ENCODE measurements at places on chromosomes 16 and 17.

DNA sequence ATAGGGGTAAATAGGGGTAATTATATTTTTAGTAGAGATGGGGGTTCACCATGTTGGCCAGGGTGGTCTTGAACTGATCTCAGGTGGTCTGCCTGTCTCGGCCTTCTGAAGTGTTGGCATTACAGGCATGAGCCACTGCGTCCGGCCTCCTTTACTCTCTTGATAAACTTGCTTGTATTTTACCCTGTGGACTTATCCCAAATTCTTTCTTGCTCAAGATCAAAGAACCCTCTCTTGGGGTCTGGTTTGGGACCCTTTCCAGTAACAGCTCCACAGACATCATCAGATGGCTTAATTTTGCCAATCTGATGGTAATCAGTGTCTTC is 5.6 kb upstream of the C1QTNF1 start:
- DNase-seq: no peak

- no peak for DNase-seq
These were observed 29.8 kb downstream of the GPATCH8 start for GRCh38 chr17:44473367-44473766.

- no peak for DNase-seq
These were observed 1060.6 kb upstream of the CDH8 start for GRCh38 chr16:63096857-63097256.

GRCh38 chr17:74151551-74152315 is 51.7 kb upstream of the RPL38 start:
- no peak for DNase-seq

DNA sequence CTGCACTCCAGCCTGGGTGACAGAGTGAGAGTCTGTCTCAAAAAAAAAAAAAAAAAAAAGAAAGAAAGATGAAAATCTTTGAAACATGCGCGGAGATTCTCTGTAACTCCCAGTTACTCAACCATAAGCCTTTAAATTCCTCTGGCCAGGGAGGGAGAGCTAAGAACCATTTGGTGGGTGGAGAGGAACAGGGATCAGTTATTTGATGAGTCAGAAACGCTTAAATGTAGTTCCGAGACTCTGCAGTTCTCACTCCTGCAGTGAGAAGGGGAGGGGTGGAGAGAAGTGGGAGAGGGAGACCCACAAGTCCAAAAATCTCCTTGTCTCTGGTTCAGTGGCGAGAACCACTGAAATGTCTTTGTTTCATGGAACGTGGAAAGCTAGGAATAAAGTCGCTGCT is 266.7 kb downstream of the SOX9 start:
- no peak for DNase-seq

GRCh38 chr17:69064476-69064875 is 3.7 kb upstream of the ABCA9 start:
- no peak for DNase-seq

GRCh38 chr17:48915459-48916282 is 7.5 kb downstream of the UBE2Z start:
- no peak for DNase-seq

DNA sequence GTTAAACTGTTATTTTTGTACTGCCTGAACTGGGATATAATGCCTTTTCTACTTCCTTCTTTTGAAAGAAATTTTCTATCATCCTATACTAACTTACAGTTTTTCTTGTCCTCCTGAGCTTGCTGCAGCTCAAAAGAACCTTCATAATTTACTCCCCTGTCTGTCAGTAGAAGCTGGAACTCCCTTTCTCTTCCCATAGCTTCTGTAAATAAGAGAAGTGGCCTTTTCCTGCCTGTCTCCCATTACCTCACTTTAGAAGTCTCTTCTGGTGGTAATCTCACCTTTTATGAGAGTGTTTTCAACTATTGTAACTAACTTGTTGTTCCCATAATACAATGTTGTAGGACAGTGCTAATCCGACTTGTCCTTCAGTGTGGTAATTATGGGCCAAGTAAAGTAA is 246.7 kb upstream of the TBX2 start:
- no peak for DNase-seq

GRCh38 chr16:66850115-66850815 is 6.1 kb downstream of the CA7 start:
- DNase-seq: no peak

DNA sequence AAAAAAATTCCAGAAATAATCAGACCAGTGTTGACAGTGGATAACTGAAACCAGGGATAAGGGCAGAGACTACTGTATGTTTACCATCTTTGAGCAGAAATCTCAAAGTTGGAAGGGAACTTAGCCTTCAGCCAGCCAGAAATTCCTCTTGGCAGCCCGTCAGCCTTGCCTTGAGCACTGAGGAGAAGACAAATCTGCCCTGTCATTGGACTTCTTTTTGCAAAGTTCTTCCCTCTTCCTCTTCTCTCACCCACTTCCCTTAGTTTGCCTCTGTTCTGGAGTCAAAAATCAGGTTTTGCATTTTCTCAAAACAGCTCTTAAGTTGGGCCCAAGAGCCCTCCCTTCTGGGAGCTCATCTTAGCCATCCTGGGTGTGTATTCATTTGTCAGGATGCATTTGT is 6.2 kb downstream of the TUFM start:
- DNase-seq: no peak

DNA sequence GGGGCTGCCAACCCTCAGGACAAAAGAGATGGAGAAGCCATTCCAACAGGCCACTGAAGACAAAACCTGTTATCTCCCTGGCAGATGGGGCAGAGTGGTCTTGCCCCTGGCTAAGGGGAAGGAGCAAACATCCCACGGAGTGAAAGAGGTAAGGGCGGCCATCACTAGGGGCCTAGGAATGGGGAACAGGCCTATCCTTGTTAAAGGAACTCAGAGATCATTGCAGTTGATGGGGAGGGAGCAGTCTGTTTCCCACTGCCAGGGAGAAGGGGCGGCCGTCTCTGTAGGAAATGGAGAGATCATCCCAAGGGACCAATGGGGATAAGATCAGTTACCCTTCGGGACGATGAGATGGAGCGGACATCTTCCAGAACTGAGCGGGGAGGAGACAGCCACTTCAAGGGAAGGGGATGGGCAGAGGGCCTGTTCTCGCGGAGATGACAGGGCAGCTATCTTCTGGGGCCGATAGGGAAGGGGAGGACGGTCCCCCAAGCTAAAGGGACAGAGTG is 581 bp upstream of the TMEM208 start:
- no peak for DNase-seq

DNA sequence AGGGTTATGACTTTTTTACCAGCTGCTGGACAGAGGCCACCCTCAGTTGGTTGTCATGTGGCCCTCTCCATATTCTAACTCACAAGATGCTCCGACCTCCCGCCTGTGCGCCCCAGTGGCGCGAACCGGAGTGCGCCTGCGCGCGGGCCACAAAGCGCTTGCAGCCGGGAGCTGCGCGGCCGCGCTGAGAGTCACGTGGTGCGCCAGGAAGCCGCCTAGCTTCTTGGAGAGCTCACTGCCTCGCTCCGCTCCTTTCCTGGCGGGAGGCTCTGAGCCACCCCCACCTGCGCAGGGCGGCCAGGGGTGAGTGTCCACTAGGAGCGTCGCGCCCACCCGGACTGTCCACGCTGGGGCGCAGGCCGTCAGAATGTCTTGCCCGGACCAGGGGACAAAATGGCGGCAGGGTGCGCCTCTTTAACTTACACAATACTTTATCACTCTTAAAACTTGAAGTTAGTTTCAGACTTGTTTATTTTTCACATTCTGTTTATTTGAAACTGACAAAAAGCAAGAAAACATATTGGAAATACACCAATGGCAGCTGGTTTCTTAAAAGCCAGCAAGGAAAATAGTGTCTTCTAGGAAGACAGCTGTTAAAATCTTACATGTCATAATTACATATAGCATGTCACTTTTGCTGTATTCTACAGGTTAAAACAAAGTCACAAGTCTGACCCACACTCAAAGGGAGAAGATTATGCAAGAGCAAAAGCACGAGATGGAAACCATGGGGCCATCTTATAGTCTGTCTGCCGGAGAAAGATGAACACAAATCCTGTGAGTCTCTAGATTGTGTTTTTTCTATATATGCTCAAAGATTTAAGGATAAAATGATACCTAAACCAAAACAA is 357.9 kb downstream of the CNTNAP4 start:
- no peak for DNase-seq

DNA sequence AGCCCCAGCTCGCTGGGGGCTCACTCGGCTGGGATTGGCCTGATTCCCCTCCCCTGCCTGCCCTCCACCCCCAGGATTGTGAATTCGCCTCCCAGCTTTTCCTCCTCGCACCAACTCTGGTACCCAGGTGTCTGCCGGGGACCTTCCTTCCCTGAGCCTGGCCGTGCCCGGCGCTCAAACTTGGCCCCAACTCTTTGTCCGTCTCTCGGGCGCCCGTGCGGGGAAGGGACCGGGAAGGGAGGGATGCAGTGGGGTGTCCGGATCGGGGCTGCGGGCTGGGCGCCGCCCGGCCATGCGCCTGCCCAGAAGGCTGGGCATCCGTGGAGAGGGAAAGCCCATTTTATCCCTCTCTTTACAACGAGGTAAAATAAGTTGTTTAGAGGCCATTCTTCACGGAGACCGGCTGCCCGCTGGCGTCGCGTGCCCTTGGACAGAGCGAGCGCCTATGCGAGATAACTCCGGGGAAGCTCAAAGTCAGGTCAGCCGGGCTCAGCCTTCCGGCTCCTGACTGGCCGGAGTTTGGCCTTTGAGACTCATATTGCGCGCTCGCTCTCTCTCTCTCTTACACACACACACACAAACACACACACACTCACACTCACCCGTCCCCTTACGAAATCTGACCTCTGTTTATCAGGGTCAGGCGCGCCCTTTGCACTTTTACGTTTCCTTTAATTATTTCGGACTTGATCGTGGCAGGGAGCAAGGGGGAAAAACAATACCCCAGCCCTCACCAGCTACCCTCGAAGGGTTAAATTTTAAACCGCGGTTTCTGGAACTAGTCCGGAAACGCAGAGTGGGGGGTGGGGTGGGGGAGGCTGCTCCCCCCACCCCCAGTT is 774 bp upstream of the MAF start:
- no peak for DNase-seq

- no peak for DNase-seq
These were observed 125.9 kb downstream of the MAP2K6 start for GRCh38 chr17:69540356-69540755.

- DNase-seq: no peak
These were observed 618 bp downstream of the GGA3 start for GRCh38 chr17:75260641-75261335.

DNA sequence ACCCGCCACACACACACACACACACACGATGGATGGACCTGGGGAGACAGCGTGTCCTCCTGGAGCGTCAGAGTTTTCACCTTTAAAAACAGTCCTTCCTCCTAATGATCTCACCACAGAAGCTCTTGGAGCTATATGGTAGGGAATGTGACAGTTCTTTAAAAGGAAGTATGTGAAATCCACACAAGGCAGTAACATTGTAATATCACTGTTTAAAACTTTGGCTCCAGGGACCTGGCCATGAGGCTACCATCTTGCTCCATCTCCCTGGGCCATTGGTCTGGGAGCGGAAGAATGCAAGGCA is 302.4 kb downstream of the SOX9 start:
- DNase-seq: no peak
